GM12864 (cell line): ENCODE measurements at places on chromosomes 4 and X.

- no peak for DNase-seq
These were observed 497.5 kb downstream of the BCOR start for GRCh38 chrX:39600222-39600621.

DNA sequence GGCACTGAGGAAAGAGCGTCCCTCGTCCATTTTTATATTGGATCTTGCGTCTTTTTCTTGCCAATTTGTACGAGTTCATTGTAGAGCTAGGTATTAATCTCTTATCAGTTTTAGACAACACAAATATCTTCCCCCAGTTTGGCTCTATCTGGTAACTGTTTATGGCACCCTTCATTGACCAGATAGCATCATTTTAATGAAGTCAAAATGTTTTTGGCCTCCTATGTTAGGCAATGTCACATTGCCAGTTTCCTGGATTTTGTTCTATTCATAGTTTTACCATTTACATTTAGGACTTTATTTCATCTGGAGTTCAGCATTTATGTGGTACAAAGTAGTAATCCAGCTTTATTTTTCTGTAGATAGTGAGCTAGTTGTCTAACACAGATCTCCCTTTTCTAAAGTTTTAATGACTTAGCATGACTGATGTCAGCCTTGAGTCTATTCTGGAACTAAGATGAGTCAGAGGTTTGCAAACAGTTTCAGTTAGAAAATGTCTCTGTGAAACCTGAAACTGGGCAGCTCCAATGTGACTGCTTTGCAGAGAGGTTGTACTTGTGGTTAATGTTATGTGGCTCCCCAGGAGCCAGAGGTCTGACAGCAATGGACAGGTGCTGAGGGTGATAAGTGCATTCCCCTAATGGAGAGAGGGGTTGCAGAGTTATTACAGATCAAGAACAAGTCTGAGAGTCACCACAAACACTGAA, 5.3 kb upstream of the STBD1 start:
- DNase-seq = peak; percentile 94

DNA sequence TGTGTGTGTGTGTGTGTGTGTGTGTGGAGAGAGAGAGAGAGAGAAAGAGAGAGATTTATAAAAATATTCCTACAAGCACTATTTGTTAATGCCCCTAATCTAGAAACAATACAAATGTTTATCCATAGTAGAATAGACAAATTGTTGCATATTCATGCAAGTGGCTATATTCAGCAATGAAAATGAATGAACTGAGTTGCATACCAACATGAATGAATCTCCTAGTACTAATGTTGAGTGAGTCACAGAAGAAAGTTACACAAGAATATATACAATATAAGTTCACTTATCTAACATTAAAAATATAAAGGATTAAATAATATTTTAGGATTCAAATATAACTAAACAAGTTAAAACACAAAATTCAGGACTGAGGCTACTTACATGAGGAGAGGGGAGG, 456.8 kb upstream of the AMOT start:
- DNase-seq = no peak

DNA sequence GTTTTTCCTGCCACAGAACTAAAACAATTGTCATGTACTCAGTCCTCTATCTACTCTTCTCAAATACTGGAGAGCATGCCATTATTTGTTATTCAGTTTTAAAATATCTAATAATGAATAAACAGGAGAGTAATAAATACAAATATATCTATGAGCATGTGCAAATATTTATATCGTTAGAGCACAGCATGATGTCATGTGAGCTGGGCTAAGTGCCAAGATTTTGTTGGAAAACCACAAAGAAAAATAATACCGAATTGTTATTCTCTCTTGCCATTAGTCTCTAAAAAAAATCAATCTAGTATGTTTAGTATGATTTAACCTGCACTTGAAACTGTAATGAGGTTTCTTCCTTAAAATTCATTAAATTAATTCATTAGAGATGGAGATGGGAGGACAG, 97.3 kb downstream of the DDX60 start:
- DNase-seq = no peak

DNA sequence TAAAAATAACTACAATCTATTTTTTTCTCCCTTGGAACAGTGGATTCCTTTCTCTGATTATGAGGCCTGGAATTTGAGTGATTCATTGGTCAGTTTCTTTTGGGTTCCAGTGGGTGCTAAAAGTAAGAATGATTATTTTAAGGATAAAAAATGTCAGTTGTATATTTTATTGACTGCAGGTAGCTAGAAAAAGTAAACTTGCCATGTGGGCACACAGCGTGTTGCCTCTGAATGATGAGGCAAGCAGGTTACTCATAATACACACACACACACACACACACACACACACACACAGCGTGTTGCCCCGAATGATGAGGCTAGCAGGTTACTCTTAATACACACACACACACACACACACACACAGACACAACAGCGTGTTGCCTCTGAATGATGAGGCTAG, 13.8 kb downstream of the GALNT7 start:
- DNase-seq = no peak
